ENCODE measurements at places on chromosomes 7 and 10.
A peak's percentile ranks its signal among the peaks of the same experiment; 100 is the strongest.

GRCh38 chr7:43195768-43196167 lies 83.3 kb downstream of the HECW1 start:
- DNase-seq, result no peak

GRCh38 chr7:112938863-112939573 lies 147.6 kb downstream of the GPR85 start:
- peak; percentile 18 for DNase-seq

DNA sequence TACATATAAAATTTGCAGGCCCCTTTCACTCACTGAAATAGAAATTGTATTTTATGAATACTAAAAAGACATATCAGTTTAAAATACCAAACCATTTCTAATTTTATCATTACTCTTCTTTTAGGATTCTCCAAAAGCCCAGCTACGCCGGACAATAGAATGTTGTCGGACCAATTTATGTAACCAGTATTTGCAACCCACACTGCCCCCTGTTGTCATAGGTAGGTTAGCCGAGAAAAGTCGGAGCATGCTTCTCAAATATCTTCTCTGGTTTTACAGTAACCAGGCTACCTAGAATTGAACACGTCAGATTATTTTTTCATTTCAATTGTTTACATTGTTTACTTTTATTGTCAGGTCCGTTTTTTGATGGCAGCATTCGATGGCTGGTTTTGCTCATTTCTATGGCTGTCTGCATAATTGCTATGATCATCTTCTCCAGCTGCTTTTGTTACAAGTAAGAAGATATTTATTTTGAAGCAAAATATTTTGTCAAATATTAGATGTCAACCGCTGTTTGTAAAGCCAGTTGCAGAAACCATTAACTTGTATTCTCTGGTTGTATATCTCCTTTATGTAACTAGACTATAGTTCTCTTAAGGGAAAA lies 57.6 kb downstream of the MMRN2 start:
- DNase-seq, result peak; percentile 68

DNA sequence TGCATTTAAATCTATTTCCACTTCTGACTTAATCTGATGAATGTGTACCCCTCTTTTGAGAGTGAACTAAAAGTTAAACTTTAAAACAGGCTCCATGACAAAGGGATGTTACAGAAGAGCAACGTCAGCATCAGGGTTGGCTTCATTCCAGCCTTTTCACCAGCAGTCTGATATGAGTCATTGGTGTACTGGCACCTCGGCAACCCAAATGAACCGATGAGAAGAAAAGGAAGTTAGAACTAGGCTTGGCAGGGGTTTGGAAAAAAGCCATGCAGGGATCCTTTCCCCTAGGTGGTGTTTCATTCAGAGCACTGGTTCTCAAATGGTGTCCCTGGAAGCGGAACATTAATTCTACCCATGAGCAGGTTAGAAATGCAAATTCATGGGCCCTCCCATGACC lies 53.6 kb downstream of the SEC61G start:
- peak; percentile 5 for DNase-seq

GRCh38 chr7:117871778-117872538 lies 1.3 kb downstream of the CTTNBP2 start:
- no peak for DNase-seq

GRCh38 chr10:111836064-111836463 lies 347.5 kb downstream of the GPAM start:
- DNase-seq, result no peak
